ENCODE measurements at places on chromosomes 1 and 21.

GRCh38 chr1:219985169-219985568 lies 56.8 kb upstream of the SLC30A10 start:
- no peak for DNase-seq

GRCh38 chr1:39933956-39934941 lies 20.7 kb upstream of the MFSD2A start:
- DNase-seq, result no peak

GRCh38 chr1:185529673-185530072 lies 204.5 kb upstream of the HMCN1 start:
- DNase-seq, result no peak

- no peak for DNase-seq
Observed at GRCh38 chr1:172165403-172165802, 255.1 kb upstream of the C1orf105 start.

GRCh38 chr21:43736224-43736883 lies 17.4 kb downstream of the PDXK start:
- no peak for DNase-seq

- DNase-seq, result no peak
Observed at GRCh38 chr1:245461681-245462080, 306.9 kb downstream of the KIF26B start.

DNA sequence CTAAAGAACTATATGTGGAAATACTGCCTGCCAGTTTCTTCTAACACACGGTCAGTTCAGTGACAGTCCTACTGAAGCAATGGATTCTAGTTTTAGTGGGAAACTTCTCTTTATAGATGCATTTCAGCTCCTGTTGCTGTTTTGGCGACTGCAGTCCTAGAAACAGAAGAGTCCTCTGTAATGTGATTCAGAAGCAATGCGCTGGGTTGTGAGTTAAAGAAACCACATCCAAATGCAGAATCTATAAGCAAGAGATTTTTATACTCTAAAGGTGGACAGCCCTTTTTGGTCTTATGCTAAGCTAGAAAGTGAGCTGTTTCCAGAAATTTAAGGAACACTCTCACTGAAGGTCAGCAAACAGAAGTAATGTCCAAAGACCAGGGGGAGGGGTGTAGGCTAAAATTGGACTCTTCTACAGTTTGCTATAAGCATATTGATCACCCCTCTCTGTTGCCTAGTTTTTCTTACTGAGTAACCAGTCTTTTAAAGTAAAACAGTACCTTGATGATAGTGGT lies 30.8 kb downstream of the DUSP10 start:
- no peak for DNase-seq

DNA sequence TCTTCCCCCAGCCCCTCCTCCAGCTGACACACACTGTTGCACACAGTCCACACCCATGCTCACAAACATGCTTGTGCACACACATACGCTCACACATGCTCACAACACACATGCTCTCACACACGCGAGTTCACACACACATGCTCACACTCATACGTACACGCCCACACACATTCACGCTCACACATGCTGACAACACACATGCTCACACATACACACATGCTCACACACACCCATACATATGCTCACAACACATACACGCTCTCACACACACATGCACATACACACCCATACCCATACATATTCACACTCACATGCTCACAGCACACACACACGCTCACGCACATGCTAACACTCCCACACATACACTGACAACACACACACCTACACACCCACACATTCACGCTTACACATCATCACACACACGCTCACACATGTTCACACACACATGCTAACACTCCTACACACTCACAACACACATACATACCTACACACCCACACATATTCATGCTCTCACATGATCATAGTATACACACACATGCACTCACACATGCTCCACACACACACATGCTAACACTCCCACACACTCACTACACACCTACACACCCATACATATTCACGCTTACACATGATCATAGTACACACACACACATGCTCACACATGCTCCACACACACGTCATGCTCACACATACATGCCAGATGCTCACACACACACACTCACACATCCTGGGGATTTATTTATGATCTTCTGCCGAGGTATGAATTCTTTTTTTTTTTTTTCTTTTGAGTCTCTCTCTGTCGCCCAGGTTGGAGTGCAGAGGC lies 10.7 kb downstream of the DRAXIN start:
- DNase-seq, result no peak

DNA sequence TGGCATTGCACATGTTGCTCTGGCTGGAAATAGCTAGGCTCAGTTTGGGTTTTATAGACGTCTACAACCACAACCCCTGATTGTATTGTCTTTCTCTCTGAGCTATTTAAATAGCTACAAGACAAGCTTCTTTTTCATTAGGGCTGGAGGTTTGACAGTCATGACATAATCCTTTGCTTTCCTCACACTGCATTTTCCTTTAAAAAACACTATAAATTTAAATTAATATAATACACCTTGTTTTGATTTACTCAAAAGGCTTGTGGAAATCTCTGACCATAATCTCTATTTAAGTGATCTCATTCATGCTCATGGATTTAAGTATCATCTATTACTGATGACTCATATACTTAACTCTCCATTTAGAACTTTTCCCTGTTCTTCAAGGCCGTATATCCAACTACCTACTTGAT lies 50.4 kb upstream of the PTGFR start:
- no peak for DNase-seq

DNA sequence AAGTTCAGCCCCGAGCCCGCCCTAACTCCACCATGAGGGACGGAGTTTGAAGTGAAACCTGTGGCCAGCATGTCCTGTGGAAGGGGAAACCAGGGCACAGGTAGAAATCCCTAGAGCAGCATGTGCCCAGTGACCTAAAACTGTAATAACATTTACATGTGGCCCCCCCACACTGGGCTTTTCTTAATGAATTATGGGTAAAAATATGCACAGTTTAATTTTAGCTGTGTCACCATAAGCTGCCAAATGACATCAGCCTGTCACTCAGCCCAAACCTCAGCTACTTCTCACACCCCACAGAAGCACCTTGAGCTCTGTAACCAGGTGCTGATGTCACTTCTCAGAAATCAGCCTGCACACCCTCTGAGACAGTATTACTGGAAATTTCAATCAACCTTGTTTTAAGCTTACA lies 50.0 kb upstream of the SLC19A1 start:
- DNase-seq, result no peak

GRCh38 chr1:15412175-15412800 lies 2.6 kb downstream of the EFHD2 start:
- DNase-seq, result peak; percentile 15

DNA sequence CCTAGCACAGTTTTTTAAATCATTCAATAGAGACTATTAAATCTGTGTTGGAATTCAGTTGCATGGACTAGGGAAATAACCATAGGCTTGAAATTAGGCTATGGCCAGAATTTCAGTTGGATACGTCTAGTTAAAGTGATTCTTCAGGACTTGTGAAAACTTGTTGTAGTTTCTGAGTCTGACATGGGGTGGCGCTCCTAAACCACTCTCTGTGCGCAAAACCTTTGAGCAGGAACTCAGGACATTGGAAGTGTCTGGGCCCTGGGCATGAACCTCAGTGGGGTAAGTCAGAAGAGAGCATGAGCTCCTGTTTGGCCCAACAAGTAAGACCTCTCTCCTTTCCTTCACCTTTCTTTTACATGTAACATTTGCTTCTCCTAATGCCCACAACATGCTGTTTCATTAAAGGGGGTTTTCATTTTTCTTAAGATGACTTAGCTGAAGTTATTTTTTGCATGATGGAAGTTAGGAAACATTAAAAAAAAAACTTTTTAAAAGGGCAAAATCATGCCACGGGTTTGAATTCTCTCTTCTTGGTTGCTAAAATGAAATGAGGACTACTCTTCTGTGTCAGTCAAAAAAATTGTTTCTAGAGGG lies 17.1 kb upstream of the CCDC190 start:
- peak; percentile 85 for DNase-seq

DNA sequence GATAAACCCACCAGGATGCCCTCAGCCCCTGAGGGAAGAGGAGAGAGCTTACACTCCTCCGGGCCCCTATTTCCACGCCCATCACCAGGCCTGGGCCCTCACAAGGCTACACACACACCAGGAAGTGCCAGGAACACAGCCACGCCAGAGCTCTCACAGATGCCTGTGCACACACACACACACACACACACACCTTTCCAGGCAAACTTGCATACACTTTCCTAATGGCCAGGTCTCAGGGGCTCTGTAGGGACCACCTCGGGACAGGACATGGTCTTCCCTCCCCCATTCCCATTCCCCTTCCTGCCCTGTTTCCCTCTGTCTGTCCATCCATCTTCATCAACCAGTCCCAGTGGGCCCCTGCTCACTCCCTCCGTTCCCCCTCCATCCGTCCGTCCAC lies 9.7 kb upstream of the EPHA2 start:
- no peak for DNase-seq

GRCh38 chr1:54813485-54814125 lies 12.5 kb upstream of the TTC22 start:
- DNase-seq, result no peak

- no peak for DNase-seq
Observed at GRCh38 chr1:152039461-152039860, 2.7 kb upstream of the S100A11 start.

DNA sequence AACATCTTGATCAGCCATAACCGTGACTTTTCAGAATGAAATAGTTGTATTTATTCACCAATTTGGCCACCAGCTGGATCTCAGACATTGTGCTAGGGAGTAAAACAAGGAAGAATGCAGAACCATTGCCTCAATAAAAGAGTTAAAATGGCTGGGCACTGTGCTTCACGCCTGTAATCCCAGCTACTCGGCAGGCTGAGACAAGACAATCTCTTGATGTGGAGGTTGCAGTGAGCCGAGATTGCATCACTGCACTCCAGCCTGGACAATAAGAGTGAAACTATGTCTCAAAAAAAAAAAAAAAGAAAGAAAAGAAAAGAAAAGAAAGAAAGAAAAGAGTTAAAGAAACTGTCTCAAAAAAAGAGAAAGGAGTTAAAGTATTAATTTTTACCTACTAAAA lies 199.5 kb downstream of the TPR start:
- no peak for DNase-seq

DNA sequence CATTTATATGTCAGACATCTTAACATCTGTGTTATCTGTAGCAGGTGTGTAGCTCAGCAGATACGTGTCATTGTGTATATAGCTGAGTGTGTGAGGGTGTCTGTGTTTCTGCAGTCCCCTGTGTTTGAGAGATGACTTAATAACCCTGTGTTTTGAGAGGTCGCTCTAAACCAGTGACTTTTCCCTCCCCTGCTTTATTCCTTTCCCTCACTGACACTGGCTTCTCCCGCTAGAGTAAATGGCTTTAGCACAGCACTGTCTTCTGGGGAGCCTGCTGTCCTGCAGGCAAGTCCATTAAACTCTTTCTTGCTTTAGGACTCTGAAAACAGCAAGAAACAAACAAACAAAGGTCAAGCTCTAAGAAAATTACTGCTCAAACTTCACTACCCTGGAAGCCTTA lies 53.0 kb downstream of the VANGL1 start:
- DNase-seq, result no peak

GRCh38 chr1:151720554-151720953 lies 768 bp upstream of the RIIAD1 start:
- no peak for DNase-seq

GRCh38 chr1:47717341-47717740 lies 279.5 kb downstream of the FOXD2 start:
- no peak for DNase-seq

DNA sequence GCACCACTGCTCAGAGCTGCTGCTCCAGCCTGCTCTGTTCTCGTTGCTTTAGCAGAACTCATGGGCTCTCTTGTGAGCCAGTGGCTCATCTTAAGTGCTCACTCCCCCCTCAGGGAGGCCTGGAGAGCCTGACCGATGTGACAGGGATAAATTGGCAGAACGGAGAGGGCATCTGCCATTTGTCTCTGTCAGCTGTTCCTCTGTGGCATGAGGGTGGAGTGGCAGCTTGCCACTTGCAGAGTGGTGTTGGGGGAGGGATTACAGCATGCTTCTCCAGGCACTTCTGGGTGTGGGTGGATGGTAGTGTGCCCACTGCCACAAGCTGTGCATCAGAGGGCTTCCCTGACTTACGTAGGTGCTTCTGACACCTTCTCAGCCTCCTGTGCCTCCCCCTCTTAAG lies 229.5 kb downstream of the PAPPA2 start:
- no peak for DNase-seq

DNA sequence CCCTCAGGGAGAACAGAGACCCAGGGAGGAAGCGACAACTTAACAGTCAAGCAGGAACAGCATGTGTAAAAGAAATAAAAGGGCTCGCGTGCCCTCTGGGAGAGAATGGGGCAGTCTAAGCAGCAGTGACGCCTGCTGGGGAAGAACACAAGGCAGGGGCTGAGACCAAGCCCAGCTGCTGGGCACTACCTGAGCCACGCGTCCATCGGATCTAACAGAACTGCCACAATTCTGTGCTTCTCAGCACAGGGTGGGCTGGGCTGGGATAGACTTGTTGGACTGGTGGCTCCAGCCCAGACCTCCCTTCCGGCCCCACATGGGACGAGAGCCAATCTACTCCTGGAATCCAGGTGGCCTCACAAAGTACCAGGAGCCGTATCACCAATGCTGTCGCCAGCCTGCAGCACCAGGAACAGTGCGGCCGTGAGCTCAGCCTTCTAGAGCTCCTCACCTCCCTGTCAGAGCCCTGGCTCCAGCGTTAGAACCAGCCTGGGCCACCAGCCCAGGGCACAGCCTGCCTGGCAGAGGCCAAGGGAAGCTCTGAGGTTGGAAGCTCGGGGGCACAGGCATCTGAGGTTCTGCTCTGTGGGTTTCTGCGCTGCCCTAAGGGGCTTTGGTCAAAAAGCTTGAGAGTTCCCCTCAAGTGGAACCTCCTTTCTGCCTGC lies 7.4 kb downstream of the LRRC47 start:
- no peak for DNase-seq

DNA sequence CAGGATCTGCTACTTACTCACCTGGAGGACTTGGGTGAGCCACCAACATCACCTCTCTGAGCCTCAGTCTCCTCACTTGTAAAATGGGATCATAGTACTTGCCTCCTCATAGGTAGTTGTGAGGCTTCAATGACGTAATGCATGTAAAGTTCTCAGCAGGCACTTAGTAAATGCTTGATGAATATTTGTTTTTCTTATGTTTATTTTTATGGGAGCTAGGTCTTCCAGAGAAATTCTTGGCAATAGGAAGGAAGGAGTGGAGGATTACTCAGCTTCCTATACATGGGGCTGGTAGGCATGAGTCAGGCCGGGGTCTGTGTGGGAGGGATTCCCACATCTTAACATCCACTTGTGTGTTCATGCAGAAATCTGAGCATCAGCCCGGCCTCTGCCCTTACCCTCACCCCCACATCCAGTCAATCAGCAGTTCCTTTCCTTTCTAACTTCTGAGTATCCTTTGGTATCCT lies 95.4 kb upstream of the USP24 start:
- DNase-seq, result peak; percentile 98

- DNase-seq, result peak; percentile 66
Observed at GRCh38 chr1:226626577-226626956, 78.0 kb downstream of the STUM start.

All from endothelial cell of umbilical vein (primary cell).